ENCODE measurements at places on chromosomes 1 and 21. TPM values are rescaled to one million over a fixed set of nuclear protein-coding genes. Genes with fewer than 3 reads are reported as not detected.

ACOT11 gene
- polyA plus RNA-seq, result 4.5 TPM

WDR64 gene
- polyA plus RNA-seq, result not detected

RAP1GAP gene
- 9.9 TPM for polyA plus RNA-seq

SLC19A2 gene
- polyA plus RNA-seq, result 18.4 TPM

DESI2 gene
- 36.1 TPM for polyA plus RNA-seq

TMPRSS2 gene
- polyA plus RNA-seq, result 11.0 TPM

FAM131C gene
- polyA plus RNA-seq, result 1.6 TPM

MNDA gene
- polyA plus RNA-seq, result not detected

GSTM5 gene
- polyA plus RNA-seq, result 0.89 TPM

RYR2 gene
- polyA plus RNA-seq, result 1.3 TPM

CLCNKB gene
- polyA plus RNA-seq, result 5.7 TPM

DMBX1 gene
- polyA plus RNA-seq, result 0.23 TPM

SV2A gene
- 41.8 TPM for polyA plus RNA-seq

CRB1 gene
- 0.03 TPM for polyA plus RNA-seq

All from H1 (cell line).